Activated CD8-positive, alpha-beta T cell treated with anti-CD3 and anti-CD28 coated beads, Interleukin-2, amount 10 ng/mL, durations not matched to agents 7 days and 5 days (primary cell): ENCODE measurements at places on chromosomes 7 and 10. TPM values are rescaled to one million over a fixed set of nuclear protein-coding genes. Genes with fewer than 3 reads are reported as not detected.
A peak's percentile ranks its signal among the peaks of the same experiment; 100 is the strongest.

DNA sequence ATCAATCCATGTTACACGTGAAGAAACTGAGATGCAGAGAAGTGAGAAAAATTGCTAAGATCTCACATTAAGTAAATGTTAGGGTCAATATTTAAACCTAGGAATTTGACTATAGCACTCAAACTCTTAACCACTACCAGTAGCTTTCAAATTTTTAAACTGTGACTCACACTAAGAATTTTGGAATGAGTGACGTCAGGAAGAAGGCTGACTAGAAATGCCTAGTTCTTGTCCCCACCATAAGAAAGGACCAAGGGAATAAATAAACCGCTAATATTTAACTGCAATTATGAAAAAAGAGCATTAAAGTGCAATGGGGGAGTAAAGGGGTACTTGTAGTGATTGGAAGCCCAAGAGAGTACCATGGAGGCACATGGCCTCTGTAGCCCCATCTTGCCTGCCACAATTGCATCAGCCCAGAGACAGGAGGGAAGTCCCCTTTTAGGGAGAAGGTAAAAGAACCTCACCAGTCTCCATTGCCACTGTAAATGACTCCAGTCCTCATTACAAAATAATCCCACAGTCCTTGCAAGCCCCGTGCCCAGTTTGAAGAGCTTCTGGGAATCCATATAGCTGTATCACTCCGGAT is 3.5 kb upstream of the AKR1B1 start:
- peaks cover 6% of the 10 kb centered on the region for H3K36me3 ChIP-seq
- H3K4me3 ChIP-seq, result no peak overlapping the region
- no peak for DNase-seq
- peaks cover 23% of the 10 kb centered on the region for H3K4me1 ChIP-seq
- peaks cover 7% of the 10 kb centered on the region for H3K27me3 ChIP-seq

GRCh38 chr10:86960003-86960862 is 1.8 kb downstream of the SNCG start:
- DNase-seq, result peak; percentile 37
- H3K27ac ChIP-seq, result peak overlapping the region; percentile 49
- no peaks in the 10 kb centered on the region for H3K27me3 ChIP-seq
- H3K4me3 ChIP-seq, result no peak overlapping the region
- H3K4me1 ChIP-seq, result no peaks in the 10 kb centered on the region

GRCh38 chr7:5296611-5297226 is 14.0 kb downstream of the SLC29A4 start:
- no peaks in the 10 kb centered on the region for H3K36me3 ChIP-seq
- peaks cover 10% of the 10 kb centered on the region for H3K27me3 ChIP-seq
- H3K4me1 ChIP-seq, result peaks cover 14% of the 10 kb centered on the region
- DNase-seq, result peak; percentile 79
- peak overlapping the region; percentile 60 for H3K27ac ChIP-seq

GRCh38 chr10:52571018-52571417 is 201.6 kb downstream of the MBL2 start:
- H3K36me3 ChIP-seq, result no peaks in the 10 kb centered on the region
- no peaks in the 10 kb centered on the region for H3K4me1 ChIP-seq
- H3K4me3 ChIP-seq, result no peak overlapping the region
- DNase-seq, result no peak
- no peak overlapping the region for H3K27ac ChIP-seq

- DNase-seq, result no peak
- no peak overlapping the region for H3K4me3 ChIP-seq
- no peaks in the 10 kb centered on the region for H3K36me3 ChIP-seq
- H3K27me3 ChIP-seq, result no peaks in the 10 kb centered on the region
- no peaks in the 10 kb centered on the region for H3K4me1 ChIP-seq
- H3K27ac ChIP-seq, result no peak overlapping the region
These were observed 51.2 kb upstream of the LAMB4 start for GRCh38 chr7:108181073-108181985.

- H3K27me3 ChIP-seq, result no peaks in the 10 kb centered on the region
- H3K27ac ChIP-seq, result no peak overlapping the region
- H3K4me1 ChIP-seq, result no peaks in the 10 kb centered on the region
- DNase-seq, result peak; percentile 30
These were observed 77.4 kb upstream of the ANLN start for GRCh38 chr7:36312064-36312914.

DNA sequence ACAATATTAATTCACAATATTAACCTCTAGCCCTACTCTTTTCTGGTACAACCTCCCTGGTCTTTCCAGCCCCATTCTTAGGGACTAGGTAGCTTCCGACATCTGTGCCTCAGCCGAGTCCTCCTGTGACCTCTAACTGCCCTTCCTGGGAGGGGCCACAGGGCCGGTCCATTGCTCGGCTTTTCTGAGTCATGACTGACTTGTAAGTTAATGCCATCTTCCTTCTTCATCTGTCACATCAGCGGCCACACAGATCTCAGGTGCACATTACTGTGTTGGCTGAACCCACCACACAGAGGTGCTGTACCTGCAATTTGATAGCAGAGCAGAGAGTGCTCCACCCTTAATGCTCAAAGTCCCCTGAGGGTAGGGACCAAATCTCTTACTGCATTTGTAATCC is 4.1 kb upstream of the CPA4 start:
- no peaks in the 10 kb centered on the region for H3K36me3 ChIP-seq
- H3K27ac ChIP-seq, result no peak overlapping the region
- DNase-seq, result no peak
- H3K27me3 ChIP-seq, result no peaks in the 10 kb centered on the region
- H3K4me1 ChIP-seq, result no peaks in the 10 kb centered on the region

GRCh38 chr7:11485636-11486035 is 346.4 kb downstream of the THSD7A start:
- no peak overlapping the region for H3K4me3 ChIP-seq
- DNase-seq, result no peak
- H3K36me3 ChIP-seq, result no peaks in the 10 kb centered on the region

DNA sequence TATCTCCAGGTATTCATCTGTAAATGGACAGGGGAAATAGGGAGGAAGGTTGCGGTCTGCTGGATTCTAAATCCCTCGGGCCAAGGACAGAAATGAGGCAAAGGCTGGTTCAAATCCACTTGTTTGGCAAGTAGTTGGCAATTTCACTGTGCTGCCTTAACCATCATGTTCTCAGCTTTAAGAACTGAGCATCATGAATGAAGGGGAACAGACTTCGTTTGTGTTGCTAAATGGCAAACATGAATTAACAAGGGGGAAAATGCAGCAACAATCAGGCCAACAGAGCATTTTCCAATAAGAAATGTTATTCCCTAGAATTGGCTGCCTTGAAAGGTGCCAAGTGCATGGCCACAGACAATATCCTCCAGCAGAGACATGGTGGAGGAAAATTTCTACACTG is 36.9 kb downstream of the PARD3 start:
- no peak for DNase-seq
- peaks cover 7% of the 10 kb centered on the region for H3K4me1 ChIP-seq

- H3K27ac ChIP-seq, result no peak overlapping the region
- DNase-seq, result no peak
- peaks cover 3% of the 10 kb centered on the region for H3K4me1 ChIP-seq
- peaks cover 9% of the 10 kb centered on the region for H3K36me3 ChIP-seq
These were observed 105.7 kb downstream of the PHTF2 start for GRCh38 chr7:77904252-77904651.

- H3K4me1 ChIP-seq, result no peaks in the 10 kb centered on the region
- no peaks in the 10 kb centered on the region for H3K27me3 ChIP-seq
- DNase-seq, result no peak
- H3K27ac ChIP-seq, result no peak overlapping the region
These were observed 169.6 kb upstream of the KIAA1217 start for GRCh38 chr10:24039315-24039714.

GRCh38 chr10:76583711-76584161 is 1053.9 kb downstream of the KCNMA1 start:
- no peaks in the 10 kb centered on the region for H3K36me3 ChIP-seq
- DNase-seq, result no peak
- no peak overlapping the region for H3K4me3 ChIP-seq
- H3K4me1 ChIP-seq, result no peaks in the 10 kb centered on the region
- H3K27ac ChIP-seq, result no peak overlapping the region

GRCh38 chr10:111298031-111298430 is 221.2 kb downstream of the ADRA2A start:
- H3K4me1 ChIP-seq, result no peaks in the 10 kb centered on the region
- no peaks in the 10 kb centered on the region for H3K36me3 ChIP-seq
- H3K27me3 ChIP-seq, result peaks cover 12% of the 10 kb centered on the region
- H3K27ac ChIP-seq, result no peak overlapping the region

DNA sequence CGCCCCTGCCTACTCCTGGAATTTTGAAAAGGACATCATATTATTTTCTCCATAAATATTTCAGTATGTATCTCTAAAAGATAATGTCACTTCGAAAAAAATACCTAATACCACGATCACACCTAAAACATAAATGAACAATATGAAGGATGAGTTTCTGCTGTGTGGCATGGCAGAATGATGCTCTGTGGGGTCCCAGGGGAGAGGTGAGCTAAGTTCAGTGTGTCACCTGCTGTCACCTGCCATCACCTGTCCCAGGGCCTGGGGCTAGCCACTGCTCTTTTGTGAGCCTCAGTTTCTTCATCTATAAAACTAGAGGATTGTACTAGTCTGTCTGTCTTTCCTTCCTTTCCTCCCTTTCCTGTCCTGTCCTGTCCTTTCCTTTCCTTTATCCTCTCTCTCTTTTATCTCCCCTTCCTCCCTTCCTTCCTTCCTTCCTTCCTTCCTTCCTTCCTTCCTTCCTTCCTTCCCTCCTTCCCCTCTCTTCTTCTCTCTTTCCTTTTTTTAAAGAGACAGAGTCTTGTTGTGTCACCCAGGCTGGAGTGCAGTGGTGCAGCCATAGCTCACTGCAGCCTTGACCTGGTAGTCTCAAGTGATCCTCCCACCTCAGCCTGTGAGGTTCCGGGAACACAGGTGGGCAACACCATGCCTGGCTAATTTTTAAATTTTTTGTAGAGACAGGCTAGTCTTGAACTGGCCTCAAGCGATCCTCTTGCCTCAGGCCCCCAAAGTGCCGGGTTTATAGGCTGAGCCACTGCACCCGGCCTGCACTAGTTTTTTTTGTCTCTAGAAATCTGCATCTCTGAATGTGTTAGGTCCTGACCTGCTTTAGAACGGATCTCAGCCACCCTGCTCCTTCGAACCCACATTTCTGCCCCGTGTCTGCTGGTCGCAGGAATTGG is 43.1 kb downstream of the CUX1 start:
- peaks cover 32% of the 10 kb centered on the region for H3K4me1 ChIP-seq
- no peak overlapping the region for H3K4me3 ChIP-seq
- H3K36me3 ChIP-seq, result no peaks in the 10 kb centered on the region
- no peak overlapping the region for H3K27ac ChIP-seq

DNA sequence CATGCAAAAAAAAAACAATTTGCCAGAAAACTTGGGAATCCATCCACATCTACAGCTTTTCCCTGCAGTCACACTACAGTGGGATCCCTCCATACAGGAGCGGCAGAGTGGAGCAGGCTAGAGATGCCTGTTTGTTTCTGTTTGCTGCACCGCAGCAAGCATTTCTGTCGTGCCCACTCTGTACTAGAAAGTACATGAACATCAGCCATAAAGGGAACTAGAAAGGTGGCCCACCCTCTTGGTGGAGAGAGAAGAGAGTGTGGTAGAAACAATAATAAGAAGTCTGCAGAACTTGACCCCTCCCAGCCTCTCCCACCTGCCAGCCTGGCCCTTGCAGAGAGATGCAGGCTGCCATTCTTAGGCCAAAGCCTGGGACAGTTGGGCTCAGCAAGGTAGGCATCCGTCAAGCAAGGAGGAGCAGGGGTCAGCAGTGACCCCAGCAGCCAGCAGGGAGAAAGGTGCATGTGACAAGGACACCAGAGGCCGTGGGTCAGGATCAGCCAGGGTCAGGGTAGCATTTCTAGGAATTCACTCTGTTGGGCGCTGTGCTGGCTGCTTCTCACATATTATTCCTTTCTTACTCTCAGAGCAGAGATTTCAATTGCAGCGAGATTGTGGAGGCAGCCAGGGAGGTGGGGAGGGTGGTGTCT is 171.8 kb downstream of the EGFR start:
- no peak overlapping the region for H3K27ac ChIP-seq
- H3K27me3 ChIP-seq, result peaks cover 2% of the 10 kb centered on the region
- no peaks in the 10 kb centered on the region for H3K36me3 ChIP-seq
- H3K4me3 ChIP-seq, result no peak overlapping the region

DNA sequence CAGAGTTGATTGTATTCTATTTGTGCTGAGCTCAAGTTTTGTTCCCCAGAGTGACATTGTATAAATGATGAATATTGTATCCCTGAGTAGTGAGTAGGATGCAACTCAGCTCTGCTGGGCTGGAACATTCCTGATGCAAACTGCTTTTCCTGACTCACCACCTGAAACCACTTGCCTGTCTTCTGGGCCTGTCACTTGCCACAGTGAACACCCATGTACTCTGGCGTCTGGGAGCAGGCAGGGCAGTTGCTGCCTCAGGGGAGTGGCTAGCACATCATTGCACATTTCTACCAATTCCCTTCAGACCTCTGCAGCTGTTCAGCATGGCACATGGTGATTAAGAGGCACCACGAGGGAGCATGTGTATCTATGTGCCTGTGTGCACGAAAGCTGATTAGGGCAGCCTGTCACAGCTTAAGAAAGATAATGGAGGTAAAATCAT is 157.3 kb downstream of the SND1 start:
- peaks cover 3% of the 10 kb centered on the region for H3K4me1 ChIP-seq
- H3K27ac ChIP-seq, result no peak overlapping the region
- DNase-seq, result no peak
- no peaks in the 10 kb centered on the region for H3K27me3 ChIP-seq
- peaks cover 27% of the 10 kb centered on the region for H3K36me3 ChIP-seq

GRCh38 chr10:34205452-34205851 is 609.6 kb downstream of the PARD3 start:
- no peak for DNase-seq
- H3K27ac ChIP-seq, result no peak overlapping the region
- peaks cover 2% of the 10 kb centered on the region for H3K27me3 ChIP-seq
- no peaks in the 10 kb centered on the region for H3K36me3 ChIP-seq
- H3K4me1 ChIP-seq, result peaks cover 9% of the 10 kb centered on the region

DNA sequence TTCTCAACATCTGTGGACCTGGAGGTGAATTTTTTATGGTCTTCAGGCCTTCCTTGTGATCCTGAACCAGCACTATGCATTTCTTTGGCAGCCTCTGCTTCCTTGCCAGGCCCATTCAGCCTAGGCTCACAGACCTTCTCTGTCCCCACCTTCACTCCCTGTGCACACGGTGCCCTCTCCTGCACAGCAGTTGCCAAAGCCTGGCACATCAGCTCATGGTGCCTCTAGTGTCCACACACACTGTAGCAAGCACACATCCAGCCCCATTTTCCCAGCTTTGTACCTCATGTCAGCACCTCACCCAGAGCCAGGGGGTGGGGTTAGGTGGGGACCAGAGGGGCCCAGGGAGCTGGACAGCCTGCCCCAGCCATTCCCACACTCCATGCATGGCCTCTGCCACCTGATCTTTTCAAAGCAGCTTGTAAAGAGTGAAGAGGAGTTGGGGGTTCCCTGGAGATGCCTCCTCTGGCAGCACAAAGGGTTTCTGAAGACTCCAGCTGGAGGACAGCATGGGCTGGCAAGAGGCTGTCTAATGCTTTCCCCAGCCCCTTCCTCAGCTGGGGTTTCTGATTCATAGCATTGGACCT is 57.9 kb upstream of the TMEM72 start:
- no peaks in the 10 kb centered on the region for H3K36me3 ChIP-seq
- no peak overlapping the region for H3K27ac ChIP-seq
- H3K4me1 ChIP-seq, result no peaks in the 10 kb centered on the region
- H3K4me3 ChIP-seq, result no peak overlapping the region

MLXIPL gene
- total RNA-seq, result not detected

CLEC5A gene
- total RNA-seq, result not detected

SEMA3E gene
- not detected for total RNA-seq

IKZF1 gene
- 374 TPM for total RNA-seq

ABCB4 gene
- not detected for total RNA-seq

NUDT1 gene
- 130 TPM for total RNA-seq

OIT3 gene
- total RNA-seq, result not detected

PON1 gene
- not detected for total RNA-seq

ELOVL3 gene
- not detected for total RNA-seq

ADRB1 gene
- 0.29 TPM for total RNA-seq
